ENCODE measurements at places on chromosomes 2 and 18.

DNA sequence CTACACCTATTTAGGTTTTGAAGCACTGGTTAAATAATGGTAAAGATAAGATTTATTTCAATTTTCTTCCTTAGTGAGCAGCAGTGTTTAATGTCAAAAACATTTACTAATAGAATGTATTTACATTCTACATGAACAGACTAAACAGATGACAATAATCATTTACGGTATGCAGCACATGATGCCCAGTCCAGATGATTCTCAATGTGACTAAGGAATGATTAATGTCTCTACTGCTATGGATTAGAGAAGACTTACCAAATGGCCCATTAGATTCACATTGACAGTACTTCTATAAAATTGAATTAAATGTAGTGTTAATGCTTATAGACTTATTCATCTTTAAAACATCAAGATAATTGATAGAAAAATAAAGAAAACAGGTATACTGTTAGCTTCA lies 22.1 kb upstream of the SLC5A7 start:
- no peak for DNase-seq

DNA sequence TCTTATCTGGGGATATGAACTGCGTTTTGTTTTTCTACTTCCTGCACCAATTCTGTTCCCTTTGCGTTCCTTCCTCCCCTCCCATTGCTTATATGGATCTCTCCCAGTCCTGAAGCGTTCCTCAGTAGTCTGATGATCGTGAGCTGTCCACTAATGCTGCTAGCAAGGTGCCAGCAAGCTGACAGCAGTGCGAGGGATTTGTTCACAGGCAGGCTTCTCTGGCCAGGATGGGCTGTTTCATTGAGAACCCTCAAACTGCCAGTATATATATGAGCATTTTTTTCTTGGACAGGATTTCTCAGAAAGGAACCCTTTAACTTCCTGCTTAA lies 40.1 kb downstream of the GTF3C3 start:
- no peak for DNase-seq

DNA sequence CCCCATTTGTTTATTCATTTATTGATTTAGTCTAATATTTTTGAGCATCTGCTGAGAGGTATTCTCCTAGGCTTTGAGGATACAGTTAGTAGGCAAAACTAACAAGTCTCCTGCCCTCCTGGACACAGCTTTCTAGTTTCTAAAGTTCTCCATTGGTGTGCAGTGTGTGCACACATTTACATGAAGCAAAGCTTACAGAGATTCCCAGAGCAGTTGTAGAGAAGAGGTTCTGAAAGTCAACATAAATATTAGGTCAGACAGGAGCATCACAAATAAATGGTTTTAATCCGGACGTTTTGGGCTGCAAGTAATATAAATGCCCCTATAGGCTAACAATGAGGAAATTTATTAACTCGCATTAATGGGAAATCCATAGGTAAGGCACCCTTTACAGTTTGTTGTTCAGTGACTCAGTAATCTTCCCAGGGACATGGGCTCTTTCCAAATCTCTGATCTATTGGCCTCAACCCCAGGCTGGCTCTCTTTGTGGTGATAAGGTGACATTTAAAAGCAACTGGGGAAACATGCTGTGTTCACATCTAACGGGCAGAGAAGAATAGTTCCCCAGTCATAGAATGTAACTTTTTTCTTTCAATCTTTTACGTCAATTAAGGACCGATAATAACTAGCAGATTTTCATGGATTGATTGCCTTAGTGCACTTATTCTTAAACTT lies 407.2 kb downstream of the PTPRM start:
- no peak for DNase-seq

DNA sequence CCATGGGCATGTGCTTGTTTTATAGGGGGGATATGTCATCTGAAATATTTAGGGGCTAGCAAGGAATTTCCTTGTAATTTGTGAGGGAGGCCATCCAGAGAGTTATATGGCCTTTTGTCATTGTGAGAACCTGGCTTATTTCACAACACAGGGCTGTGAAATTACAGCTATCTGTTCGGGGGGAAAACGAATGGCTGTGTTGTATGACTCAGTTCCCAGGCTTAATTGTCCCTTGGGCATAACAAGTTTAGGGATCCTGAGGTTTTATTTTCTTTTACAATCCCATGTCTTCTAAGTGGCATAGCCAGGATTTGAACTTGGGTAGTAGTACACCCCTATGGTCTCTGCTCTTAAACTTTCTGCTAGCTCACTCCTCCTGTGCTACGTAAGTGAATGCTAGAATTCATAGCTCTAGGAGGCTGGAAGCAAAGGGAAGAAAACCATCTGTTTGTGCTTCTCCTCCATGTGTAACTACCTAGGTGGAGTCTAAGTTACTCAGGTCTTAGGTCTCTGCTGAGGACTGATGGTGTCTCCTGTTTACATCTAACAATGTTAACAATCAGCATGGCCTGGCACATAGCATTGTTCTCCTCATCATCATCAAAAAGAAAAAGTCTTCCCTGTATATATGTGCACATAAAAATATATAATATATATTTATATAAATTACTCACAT lies 53.8 kb downstream of the SKA1 start:
- DNase-seq, result no peak

GRCh38 chr2:79171348-79171958 lies 11.9 kb upstream of the REG3A start:
- no peak for DNase-seq

GRCh38 chr2:47336259-47337238 lies 66.4 kb upstream of the MSH2 start:
- no peak for DNase-seq

GRCh38 chr2:145723872-145724271 lies 1204.0 kb upstream of the ZEB2 start:
- DNase-seq, result no peak

- no peak for DNase-seq
These were observed 336.5 kb downstream of the TNS1 start for GRCh38 chr2:217666338-217666737.

GRCh38 chr2:218819093-218819492 lies 12.5 kb downstream of the PRKAG3 start:
- no peak for DNase-seq

DNA sequence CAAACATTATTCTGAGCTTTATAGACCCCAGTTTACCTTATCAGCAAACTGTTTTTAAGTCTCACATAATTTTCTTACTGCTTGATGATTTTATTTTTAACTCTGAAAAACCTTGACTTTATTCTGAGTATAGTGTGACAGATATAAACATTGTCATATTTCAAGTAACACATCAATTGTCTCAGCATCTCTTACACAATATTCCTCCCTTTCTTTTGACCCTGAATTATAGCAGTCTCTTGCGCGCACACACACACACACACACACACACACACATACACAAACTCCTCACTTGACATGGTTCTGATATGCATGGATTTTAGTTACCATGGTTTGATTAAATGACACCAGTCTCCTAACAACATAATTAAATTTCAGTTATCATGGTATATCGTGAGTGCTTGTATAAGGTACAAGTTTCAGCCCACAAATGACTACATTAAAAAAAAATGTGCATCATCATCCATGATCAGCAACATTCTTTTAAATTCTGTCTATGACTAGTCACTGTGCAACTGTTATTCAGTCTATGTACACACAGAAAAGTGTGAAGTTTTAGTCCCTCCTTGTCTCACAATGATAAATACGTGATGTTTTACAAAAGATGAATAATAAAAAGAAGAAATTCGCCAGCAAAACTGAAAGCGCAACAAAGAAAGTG lies 39.5 kb upstream of the TACR1 start:
- no peak for DNase-seq

DNA sequence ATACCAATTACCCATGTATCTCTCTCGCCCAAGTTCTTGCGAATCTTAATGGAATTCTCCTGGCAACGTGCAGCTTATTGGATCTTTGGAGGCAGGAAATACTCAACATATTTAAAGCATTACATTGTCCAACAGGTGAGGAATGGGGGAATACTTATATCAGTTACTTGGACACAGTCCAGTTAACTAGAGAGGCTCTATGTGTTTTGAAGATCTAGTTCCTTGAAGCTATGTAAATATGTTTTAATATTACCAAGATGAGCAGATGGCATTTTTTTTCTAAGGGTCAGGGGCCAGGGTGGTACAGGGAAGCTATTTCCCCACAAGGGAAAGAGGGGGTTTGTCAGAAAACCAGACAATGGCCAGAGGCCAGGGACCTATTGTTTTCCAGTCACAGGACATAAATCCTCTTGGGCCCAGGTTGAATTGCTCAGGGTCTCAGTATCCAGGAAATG lies 26.8 kb upstream of the MC5R start:
- no peak for DNase-seq
